ENCODE measurements at places on chromosomes 4 and X.

GRCh38 chr4:175639346-175639745, 172.7 kb downstream of the GPM6A start:
- DNase-seq, result no peak

DNA sequence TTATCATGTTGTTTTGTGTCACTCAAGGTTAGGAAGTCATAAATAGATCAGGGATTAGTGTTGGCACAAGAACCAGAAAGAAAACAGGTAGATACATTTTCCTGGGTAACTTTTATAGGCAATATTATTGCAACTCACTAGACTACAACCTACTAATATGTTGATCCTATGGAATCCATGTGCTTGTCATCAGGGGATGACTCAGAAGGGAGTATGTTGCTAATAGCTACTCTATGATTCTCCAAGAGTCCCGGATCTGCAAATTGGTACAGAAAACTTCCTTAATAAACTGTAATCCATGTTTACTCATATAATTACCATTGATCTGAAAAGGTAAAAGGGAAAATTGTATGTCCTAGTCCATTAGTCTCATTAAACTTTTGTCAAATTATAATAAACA, 11.7 kb upstream of the GNRHR start:
- no peak for DNase-seq

- DNase-seq, result no peak
Observed at GRCh38 chr4:124940387-124940786, 227.9 kb upstream of the ANKRD50 start.

DNA sequence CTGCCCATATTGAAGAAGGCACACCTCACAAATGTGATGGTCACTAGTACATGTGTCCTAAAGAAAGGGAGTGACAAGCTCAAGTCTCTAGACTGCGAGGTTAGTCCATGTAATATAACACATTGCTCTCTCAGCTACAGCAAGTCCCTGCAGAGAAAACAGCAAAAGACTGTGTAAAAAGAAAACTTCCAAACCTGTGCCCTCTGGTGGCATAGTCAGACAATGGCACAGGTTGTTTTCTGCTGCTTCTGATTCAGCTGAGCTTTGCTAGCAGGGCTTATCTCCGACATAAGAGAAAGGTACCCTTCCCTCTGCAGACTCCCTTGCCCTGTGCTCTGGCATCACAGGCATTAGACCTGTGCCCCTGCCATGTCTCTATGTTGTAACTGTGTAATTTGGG, 1.4 kb upstream of the SERPINA7 start:
- DNase-seq, result no peak

DNA sequence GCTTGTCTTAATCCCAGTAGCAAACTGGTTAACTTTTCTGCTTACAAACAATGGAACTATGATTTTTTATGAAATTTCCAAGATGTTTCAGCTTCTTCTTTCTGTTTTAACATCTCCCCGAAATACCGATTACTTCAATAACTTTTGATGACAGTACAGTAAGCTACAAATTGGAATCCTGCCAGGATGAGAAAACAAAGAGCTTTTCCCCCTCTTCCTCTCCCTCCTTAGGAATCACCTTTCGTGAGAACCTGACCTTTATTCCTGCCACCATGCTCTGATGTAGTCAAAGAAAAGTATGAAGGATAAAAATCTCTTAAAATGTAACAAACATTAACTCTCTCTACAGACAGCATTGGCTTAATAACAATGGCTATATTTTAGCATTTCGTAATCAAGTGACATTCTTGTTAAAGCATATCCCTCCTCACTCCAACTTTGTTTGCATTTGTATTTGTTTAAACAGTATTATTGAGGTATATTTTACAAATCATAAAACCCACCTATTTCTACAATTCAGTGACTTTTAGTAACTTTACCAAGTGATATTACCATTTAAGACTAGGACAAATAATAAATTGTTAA, 148.7 kb upstream of the NAP1L5 start:
- no peak for DNase-seq

DNA sequence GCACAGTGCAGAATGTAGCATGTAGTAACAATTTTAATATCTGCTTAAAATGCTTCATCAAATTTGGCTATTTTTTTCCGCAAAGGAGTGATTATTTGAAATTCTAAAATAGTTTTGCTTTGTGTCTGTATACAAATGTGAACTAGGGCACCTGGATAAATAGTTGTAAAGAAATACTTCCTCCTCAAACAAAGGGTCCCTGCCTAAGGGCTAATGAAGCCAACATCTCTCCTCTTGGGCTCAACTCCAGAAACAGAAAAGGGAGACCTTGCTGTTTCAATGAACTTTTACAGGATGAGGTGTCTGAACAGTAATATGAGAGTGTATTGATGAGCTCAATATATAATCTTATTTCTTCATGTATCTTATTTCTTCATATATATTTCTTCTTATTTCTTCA, 30.8 kb upstream of the SCOC start:
- DNase-seq, result no peak

GRCh38 chrX:110143454-110144210, 140.7 kb downstream of the TMEM164 start:
- DNase-seq, result no peak

GRCh38 chrX:20729416-20729815, 462.7 kb upstream of the RPS6KA3 start:
- DNase-seq, result no peak

DNA sequence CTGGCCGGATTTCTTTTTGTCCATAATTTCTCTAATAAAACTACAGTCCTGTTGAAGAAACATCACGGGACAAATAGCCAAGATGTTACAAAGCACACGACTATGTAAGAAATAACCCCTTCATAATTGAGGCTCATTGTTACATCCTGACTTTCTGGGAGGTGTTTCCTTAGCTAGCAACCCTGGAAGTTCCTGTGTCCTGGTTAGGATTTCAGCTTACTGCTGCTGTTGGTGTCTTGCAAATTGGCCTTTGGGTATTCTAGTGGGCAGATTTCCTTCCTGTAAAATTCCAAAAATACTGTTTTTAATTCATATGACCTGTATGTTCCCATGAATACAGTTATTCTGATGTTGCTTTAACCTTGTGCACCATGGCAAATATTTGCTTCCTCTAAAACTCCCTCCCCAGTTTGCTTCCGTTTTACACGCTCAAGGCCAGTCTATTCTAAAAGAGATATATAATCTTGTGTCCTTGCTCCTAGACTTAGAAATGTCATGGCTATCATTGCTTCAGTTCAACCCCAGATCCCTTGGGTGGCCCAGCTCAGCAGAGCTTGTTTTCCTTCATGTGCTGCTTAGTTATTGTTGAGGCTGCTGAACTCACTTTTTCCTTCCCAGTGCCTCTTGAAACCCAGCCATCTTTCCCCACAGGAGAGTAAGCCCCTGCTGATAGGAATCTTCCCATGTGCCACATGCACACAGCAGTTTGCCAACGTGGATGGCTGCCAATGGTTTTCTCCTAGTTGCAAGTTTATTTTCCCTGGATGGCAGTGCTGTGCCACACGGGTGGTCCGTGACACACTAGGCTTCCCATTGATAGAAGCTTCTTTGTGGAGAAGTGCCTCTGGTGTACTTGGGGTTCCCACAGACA, 75.8 kb downstream of the TSPAN7 start:
- no peak for DNase-seq

DNA sequence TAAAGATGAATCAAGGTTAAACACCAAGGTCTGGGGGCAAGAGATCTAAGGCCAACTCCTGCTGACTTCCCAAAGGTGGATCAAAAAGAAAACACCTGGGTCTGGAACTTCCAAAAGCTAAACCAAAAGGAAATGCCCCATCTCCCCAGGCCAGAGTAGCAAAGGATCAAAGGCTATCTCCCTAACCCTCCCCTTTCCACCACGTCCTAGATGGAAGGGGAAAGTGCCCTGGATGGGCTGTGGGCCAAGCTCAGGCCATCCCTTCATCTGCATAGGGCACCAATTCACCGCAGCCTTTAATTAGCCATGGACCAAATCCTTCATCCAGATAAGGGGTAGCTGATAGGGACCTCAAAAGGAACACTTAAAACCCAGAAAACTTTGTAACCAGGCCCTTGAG, 100.2 kb downstream of the WDFY3 start:
- DNase-seq, result no peak

DNA sequence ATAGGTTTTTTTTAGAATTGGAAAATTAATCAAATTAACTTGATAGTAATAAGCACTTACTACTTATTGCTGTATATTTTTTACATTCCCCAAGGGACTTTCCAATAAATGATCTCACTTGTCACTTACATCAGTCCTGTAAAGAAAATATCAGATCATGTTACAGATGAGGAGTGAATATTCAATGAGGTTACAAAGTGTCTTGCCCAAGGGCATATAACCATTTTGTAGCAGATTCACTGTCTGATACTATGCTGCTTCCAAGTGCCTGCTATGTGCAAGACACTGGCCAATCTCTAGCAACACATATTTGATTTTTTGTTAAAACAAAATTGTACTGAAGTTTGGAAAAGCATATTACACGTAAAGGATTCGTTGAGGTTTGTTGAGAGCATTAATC, 1287.7 kb downstream of the FAM133A start:
- DNase-seq, result no peak

- DNase-seq, result no peak
Observed at GRCh38 chr4:118033148-118034052, 886 bp upstream of the NDST3 start.

DNA sequence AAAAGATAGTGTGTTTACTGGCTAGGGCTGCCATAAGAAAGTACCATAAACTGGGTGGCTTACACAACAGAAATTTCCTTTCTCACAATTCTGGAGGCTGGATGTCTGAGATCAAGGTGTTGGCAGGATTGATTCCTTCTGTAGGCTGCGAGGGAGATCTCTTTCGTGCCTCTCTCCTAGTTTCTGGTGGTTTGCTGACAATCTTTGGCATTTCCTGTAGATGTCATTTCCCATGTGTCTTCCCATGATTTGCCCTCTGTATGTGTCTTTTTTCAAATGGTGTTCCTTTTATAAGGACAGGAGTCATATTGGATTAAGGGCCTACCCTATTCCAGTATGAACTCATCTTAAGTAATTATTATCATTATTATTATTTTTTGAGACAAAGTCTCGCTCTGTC, 27.9 kb upstream of the LCORL start:
- DNase-seq, result no peak

DNA sequence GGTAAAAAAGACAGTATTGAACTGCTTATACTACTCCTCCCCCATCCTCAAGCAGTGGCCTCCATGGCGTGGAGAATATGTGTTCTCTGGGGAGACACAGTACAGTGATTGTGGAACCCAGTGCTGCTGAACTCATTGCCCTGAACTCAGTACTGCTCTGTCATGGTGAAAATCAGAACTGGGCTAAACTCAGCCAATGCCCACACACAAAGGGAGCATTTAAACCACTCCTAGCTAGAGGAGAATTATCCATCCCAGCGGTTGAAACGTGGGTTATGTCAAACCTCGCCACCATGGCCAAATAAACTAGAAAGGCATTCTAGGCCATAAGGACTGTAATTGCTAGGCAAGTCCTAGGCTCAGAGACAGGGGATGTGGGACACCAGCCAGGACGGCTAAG, 131.8 kb downstream of the SPOCK3 start:
- DNase-seq, result no peak

- DNase-seq, result no peak
Observed at GRCh38 chrX:155745792-155746191, 133.0 kb upstream of the TMLHE start.

- no peak for DNase-seq
Observed at GRCh38 chrX:154441564-154441963, 2.4 kb upstream of the FAM50A start.
